Suprapubic skin (tissue), 4 donors: ENCODE measurements at places on chromosomes 3 and 15.

- peak; percentile 40 for DNase-seq
Observed at GRCh38 chr15:90318591-90318990, 33.5 kb upstream of the ZNF774 start.

DNA sequence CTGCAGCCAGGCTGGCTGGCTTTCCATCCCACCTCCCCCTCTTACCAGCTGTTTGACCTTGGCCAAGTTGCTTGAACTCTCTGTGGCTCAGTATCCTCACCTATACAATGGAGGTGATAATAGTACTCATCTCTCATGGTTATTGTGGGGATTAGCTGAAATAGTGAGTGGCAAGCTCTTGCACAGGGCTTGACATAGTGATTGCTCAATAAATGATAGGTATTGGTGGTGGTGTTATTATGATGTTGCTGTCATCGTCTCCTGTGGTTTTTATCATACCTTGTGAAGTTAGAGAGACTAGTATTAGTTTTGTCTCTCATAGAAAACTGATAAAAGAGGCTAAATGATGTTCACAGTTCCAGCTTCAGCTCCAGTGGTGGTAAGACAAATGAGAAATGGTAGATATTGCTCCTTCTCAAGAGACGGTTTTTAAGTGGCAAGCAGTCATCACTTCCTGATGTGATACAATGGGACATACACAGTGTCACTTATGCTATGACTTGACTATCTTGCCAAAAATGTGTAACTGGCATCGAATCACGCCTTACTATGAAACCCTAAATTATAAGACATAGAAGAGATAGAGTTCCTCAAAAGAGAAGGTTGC lies 12.1 kb upstream of the UBE2E1 start:
- no peak for DNase-seq

DNA sequence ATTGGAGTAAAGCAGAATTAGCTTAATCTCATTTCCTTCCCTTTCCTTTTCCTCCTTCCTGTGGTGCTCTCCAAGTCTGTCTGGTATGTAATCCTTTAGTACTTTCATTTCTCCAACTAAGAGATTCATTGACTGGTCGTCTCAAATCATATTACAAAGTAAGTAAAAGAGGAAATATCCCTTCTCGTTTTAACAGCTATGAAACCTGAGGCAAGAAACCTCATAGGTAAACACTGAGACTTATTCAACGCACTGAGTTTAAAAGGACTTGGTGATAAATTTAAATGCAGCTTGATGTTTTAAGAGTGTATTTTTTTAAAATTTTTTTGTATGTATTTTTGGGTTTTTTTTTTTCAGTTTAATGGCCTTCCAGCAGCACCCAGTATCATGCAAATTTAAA lies 117.2 kb upstream of the LRRC3B start:
- DNase-seq: no peak

DNA sequence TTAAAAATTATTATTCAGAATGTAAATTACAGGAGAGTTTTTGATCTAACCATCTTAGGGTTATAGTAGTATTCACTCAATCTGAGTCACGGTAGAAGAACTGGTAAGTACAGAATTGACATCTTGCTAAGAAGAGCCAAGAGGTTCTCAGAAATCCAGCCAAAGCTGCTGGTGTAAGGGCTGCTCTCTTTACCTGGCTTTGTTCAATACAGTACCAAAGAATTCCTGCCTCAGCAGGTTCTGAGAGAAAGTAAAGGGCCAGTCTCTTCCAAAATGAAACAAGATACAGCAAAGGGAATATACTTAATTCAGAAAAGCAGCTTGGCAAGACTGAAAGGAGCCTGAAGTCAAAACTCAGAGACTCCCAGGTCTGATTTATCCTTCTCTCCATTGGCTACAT lies 193.1 kb downstream of the TNIK start:
- no peak for DNase-seq

GRCh38 chr3:29643034-29643425 lies 362.2 kb downstream of the RBMS3 start:
- DNase-seq: no peak

GRCh38 chr15:44782516-44782915 lies 46.2 kb downstream of the TRIM69 start:
- DNase-seq: no peak

DNA sequence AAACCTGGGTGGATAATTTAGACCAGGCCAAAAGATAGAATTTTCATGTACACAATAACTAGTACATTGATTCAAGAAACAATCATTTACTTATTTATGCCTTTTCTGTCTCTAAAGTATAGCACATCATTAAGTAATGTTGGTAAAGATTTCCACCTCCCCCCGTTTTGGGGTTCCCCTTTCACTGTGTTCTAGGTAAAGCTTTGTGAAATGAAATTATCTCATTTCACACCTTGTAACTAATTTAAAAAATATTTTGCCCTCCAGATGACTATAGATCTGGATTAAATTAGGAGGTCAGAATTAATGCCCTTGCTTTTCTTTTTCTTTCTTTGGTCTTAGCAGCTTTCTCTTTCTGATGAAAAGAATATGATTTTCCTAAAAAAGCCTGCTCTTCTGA lies 328.5 kb upstream of the TBC1D5 start:
- no peak for DNase-seq
